ENCODE measurements at places on chromosomes 7 and 10.

DNA sequence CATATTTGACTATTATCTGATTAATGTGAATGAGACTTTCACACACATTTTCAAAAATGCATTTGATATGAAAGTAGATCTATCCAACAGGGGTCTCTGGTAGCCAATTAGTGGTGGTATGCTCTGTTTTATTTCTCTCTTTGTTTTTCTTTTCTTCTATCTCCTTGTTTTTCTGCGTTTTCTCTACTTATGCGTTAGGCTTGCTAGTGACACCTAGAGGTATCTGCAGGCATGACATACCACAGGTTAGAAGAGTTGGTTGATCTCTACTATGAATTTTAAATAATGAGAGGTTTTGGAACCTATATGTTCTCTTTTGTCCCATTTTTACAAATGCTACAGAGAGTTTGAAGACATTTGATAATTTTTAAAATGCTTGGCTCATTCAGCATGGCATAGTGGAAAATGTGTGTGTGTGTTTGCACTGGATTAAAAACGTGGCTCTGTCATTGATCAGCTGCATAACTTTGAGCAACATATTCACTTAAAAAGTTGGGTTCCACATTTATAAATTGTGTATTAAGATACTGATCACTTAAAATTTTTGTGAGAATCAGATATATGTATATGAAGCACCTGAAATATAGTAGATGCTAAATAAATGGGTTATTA lies 28.1 kb upstream of the PLXDC2 start:
- H3K4me3 ChIP-seq, result no peak overlapping the region
- no peak overlapping the region for H3K27ac ChIP-seq
- H3K4me1 ChIP-seq, result no peaks in the 10 kb centered on the region
- H3K27me3 ChIP-seq, result no peaks in the 10 kb centered on the region

DNA sequence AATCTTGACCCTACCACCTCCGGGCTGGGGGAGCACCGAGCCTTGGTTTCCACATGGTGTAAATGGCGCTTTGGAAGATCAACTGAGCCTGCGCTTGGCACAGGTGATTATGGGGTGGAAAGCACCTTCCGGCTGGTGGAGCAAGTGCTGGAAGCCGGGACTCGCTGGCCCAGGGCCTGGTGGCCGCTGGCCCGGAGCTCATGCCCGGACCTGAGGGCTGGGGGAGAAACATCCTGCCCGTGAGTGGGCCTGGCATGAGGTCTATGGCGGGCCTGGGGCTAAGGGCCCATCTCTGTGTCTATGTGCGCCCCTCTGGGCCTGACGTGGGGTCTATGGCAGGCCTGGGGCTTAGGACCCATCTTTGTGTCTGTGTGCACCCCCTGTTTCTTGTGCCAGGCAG lies 14.2 kb upstream of the LFNG start:
- no peak overlapping the region for H3K4me3 ChIP-seq
- H3K4me1 ChIP-seq, result peaks cover 31% of the 10 kb centered on the region
- no peak overlapping the region for H3K27ac ChIP-seq
- DNase-seq, result no peak
- no peaks in the 10 kb centered on the region for H3K36me3 ChIP-seq

- no peaks in the 10 kb centered on the region for H3K4me1 ChIP-seq
- DNase-seq, result no peak
- no peaks in the 10 kb centered on the region for H3K36me3 ChIP-seq
- H3K27me3 ChIP-seq, result no peaks in the 10 kb centered on the region
- peak overlapping the region; percentile 38 for H3K27ac ChIP-seq
- H3K4me3 ChIP-seq, result no peak overlapping the region
These were observed 21.6 kb upstream of the WASL start for GRCh38 chr7:123770378-123770777.

DNA sequence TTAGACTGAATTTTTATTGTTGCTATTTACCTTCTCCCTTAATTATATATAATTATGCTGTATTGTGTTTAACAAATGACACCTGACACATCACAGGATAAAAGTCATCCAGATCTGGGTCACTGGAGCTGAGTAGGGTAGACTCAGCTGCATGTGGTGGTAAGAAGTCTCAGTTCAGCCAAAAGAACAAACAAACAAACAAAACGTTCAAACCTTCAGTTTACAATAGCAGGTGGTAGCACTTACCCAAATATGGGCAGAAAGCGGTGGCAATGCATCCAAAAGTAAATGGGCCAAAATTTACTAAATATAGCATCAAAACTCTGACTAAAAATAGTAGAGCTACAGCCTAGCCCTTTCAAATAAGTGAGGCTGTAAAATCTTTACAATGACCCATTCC lies 42.2 kb downstream of the ZWINT start:
- H3K36me3 ChIP-seq, result no peaks in the 10 kb centered on the region
- H3K27ac ChIP-seq, result no peak overlapping the region
- no peak overlapping the region for H3K4me3 ChIP-seq
- DNase-seq, result no peak
- no peaks in the 10 kb centered on the region for H3K27me3 ChIP-seq

DNA sequence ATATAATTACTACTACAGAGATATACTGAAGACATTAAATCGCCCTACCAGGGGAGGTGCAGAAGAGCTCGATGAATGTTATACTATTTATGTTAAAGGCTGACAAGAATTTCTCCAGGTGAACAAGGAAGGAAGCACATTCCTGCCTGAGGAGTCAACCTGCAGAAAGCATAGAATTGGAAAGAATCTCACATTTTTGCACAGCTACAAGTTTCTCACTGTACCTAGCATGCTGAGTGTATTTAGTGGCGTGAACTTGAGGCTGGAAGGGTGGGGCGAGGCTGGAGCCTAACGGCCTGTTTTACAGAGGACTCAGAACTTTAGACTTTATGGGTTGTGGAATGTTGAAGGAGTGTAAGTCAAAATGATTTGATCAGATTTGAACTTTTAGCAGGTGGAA lies 373.6 kb upstream of the LRGUK start:
- no peak for DNase-seq
- no peak overlapping the region for H3K4me3 ChIP-seq
- H3K27me3 ChIP-seq, result no peaks in the 10 kb centered on the region
- H3K36me3 ChIP-seq, result no peaks in the 10 kb centered on the region
- H3K27ac ChIP-seq, result no peak overlapping the region

GRCh38 chr10:74871595-74872382 lies 45.4 kb downstream of the KAT6B start:
- no peak overlapping the region for H3K4me3 ChIP-seq
- no peaks in the 10 kb centered on the region for H3K36me3 ChIP-seq
- no peak overlapping the region for H3K27ac ChIP-seq

All from left lung (tissue), 14 donors.